ENCODE measurements at places on chromosomes 12 and 14.

DNA sequence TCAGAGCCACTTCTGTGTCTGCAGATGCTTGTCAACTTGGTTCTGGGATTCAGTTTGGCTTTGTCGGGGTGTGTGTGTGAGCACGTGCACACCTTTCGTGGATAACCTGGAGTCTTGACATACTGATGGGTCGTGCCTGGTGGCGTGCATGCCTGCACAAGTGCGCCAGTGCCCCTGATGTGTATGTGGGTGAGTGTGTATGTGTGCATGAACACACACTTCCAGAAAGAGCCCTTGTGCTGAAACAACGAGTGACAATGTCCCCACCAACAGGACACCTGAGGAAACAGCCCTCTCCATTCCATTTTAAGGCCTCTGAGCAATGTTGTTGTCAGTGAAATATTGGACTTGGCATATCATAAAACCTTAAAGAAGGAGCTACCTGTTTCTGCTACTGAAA lies 53.9 kb downstream of the SMUG1 start:
- no peak for DNase-seq

GRCh38 chr14:57609192-57610075 lies 115.8 kb upstream of the CCDC198 start:
- no peak for DNase-seq

GRCh38 chr14:61569308-61569707 lies 126.0 kb upstream of the HIF1A start:
- no peak for DNase-seq

DNA sequence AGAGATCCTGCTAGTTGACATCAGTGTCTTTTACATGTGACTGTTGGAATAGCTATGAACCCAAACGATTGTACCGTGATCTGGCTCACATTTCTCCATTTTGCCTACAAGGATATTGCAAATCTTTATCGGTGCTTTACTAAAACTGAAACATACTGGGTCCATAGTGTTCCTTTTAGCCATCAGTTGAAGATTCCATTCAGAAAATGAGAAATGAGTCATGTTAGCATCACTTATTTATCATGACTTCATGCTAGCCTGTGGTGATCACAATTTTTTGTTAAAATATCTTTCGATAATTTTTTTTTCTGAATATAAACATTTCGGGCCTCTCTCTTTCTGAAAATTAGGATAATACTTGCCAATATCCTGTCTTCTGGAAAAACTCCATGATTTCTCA lies 210.3 kb downstream of the EGLN3 start:
- DNase-seq: no peak

GRCh38 chr14:101928415-101928841 lies 35.9 kb upstream of the DYNC1H1 start:
- peak; percentile 66 for DNase-seq

- no peak for DNase-seq
Observed at GRCh38 chr14:52399921-52400595, 85.9 kb downstream of the PTGER2 start.

GRCh38 chr12:54650409-54650808 lies 2.2 kb upstream of the DCD start:
- no peak for DNase-seq

- no peak for DNase-seq
Observed at GRCh38 chr14:99707921-99708320, 23.8 kb downstream of the CYP46A1 start.

DNA sequence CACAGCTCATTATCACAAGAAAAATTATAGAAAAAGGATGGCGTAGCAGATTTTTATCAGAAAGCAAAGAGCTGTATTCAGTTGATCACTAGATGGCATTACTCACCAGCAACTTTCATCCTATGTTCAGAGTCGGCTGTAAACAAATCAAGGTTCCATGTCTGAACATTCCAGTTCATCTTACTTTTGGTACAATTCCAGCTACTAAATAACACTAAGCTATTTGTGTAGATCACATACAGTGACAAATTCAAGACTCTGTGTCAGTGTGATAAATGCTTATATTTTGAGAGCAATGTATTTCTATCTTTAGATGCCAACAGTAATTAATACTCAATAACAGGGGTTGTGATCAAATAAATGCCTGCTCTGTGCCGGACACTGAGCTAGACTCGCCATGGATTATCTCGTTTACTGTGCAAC lies 30.1 kb downstream of the NRDE2 start:
- DNase-seq: peak; percentile 43

- DNase-seq: no peak
Observed at GRCh38 chr12:87676731-87677130, 352.5 kb downstream of the C12orf50 start.

- DNase-seq: no peak
Observed at GRCh38 chr14:48274826-48275225, 599.4 kb upstream of the MDGA2 start.

DNA sequence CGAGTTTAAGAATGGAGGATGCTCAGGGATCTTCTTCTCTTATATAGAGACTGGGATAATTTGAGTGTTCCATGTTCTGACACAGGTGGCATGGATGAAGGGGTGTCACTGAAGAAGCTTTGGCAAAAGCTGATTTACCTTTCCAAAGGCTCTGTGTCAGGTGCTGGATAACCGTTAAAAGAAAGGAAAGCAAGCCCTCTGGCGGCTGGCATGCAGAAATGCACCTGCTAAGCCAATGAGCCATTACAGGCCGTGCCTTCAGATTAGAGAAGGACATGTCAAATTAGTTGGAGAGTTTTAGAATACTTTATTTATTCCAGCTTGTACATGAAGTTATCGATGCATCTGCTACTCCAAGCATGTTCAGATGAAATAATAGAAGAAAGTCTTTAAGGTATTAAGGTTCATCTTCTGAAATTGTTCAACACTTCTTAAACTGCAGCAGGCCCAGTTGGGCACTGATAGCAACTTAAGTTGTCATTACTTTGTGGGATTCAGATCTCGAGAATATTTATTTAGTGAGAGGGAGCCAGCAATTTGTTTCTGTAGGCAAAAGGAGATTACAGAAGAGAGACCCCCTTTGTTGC lies 678.2 kb downstream of the NRXN3 start:
- DNase-seq: peak; percentile 7

GRCh38 chr12:127809275-127809674 lies 457.7 kb upstream of the TMEM132C start:
- peak; percentile 34 for DNase-seq

- DNase-seq: peak; percentile 58
Observed at GRCh38 chr12:54220092-54220557, 31.3 kb upstream of the SMUG1 start.

- DNase-seq: no peak
Observed at GRCh38 chr14:95525999-95526398, 8.9 kb upstream of the GLRX5 start.

DNA sequence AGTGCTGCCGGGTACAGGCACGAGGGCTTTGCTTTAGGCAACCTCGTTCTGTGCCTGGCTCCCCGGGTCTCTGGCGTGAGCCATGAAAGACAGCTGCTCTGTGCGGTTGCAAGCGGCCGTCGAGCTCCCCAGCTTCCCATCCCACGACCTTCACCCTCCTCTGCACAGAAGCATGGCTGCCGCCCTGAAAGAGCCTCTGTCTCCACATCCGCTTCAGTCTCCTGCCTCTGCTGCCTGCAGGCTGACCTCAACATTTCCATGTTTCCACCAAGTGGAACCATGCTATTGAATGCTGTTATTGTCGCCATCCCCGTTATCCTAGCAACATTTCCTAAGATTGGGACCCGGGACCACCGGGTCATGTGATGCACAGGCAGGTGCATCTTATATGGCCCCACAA lies 57.1 kb downstream of the KDM2B start:
- no peak for DNase-seq

DNA sequence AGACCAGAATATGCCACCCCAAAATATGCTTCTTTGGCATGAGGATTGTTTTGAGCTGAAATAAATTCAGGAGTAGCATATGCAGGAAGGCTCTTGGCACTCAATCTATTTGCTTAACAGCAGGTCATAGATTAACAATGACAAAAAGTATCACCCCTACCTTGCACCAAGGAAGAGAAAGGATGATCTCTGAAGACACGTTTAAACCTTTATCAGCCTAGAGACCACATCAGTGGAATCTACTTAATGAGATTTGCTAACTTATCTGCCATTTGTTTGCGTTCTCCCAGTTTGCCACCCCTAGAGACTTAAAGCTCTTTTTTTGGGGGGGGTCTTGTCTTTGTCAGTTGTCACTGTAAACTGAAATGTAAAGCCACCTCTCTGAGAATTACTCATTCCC lies 1278.7 kb upstream of the USP15 start:
- no peak for DNase-seq

DNA sequence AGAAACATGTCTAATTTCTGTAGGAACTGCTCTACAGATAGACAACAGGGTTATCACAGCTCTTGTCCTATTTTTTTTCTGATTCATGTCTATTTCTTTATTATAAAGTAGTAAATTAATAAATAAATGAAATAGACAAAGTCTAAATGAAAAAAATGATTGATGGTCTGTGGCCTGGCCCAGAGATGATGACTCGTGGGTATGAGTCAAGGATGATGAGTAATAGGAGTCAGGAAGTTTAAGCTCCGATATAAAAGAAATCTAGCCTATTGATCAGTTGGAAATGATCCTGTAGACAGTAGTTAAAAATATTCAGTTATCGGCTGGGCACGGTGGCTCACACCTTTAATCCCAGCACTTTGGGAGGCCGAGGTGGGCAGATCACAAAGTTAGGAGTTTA lies 90.6 kb upstream of the RTL1 start:
- DNase-seq: no peak

GRCh38 chr14:75738192-75738591 lies 77.1 kb downstream of the TTLL5 start:
- no peak for DNase-seq

DNA sequence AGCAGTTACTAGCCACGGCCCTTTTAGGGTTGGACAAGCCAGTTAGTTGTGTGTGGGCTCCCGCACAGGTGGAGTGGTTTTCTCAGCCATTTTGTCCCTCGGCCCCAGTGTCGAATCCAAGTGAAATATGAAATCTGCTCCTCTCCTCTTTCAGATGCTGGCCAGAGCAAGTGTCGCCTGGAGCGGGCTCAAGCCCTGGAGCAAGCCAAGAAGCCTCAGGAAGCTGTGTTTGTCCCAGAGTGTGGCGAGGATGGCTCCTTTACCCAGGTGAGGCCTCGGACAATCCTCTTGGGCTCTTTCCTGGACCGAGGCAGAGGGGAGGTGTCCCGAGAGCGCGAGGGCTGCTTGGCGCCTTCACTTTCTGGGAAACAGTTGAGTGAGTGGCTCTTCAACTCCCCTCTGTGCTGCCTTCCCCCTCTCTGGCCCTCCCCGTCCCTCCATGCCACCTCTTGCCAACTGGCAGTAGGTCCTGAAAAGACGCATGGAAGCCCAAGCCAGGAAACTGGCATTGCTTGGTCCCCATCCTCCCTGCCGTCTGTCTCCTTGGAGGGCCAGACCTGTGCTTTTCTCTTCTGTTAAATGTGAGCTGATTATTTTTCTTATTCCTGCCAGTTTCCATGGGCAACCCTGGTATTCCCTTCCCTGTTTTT lies 74.2 kb downstream of the SMOC1 start:
- DNase-seq: no peak

DNA sequence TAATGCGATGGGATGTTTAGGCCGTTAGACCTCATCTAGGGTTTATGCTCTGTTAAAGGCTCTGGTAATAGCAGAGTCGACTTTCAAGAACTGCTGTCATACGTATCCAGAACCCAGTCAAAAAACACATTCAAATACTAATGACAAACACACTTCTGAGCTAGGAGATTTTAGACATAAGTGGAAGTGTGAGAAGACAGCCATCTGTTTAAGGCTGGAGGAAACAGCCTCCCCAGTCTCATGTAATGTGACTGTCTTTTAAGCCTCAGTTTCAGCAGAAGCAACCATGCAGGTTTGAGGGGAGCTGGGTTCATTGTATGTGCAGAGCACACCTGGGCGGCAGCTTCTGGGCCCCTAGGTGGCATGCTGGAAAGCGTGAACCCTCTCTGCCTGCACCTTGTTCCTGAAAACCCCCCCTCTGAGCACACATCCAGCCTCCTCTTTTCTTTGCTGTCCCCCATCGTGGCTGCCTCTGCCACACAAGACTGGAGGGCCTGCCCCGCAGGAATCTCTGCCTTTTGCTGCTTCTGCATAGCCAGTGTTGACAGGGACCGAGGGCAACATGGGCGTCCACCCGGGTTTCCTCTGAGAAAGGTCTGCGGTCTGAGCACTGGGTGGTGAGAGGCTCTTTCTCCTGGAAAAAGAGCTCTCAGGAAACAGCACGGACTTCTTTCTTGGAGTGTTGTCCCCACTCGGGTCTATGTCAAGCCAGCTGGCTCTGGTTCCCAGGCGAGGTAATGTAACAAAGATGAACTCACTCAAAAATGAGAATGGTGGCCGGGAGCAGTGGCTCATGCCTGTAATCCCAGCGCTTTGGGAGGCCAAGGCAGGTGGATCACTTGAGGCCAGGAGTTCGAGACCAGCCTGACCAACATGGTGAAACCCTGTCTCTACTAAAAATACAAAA lies 11.6 kb downstream of the WNT5B start:
- DNase-seq: no peak

DNA sequence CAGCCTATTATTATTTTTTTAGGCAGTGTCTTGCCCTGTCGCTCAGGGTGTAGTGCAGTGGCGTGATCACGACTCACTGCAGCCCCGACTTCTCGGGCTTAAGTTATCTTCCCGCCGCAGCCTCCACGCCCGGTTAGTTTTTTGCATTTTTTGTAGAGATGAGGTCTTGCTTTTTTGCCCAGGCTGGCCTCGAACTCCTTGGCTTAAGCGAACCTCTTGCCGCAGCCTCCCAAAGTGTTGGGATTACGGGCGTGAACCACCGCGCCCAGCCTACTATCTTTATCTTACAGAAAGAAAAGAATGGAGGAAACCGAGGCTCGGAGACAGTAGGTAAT lies 507 bp upstream of the PTPN11 start:
- DNase-seq: peak; percentile 0

DNA sequence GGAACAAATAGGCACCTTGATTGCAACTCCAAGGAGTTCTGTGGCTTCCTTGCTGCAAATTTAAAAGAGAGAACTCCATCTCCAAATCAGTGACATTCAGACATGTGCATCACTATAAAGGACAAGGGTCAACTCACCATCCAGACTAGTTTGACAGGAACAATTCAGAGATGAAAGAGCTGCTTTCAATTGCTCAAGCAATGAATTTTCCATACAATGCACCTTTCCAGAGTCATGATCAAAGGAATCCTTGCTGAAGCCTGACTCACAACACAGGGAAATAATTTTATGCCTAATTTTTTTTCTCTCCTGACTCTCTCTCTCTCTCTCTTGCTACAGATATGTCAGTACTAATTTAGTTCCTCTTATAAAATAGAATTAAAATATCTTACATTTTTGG lies 380.5 kb upstream of the GARIN6 start:
- no peak for DNase-seq

DNA sequence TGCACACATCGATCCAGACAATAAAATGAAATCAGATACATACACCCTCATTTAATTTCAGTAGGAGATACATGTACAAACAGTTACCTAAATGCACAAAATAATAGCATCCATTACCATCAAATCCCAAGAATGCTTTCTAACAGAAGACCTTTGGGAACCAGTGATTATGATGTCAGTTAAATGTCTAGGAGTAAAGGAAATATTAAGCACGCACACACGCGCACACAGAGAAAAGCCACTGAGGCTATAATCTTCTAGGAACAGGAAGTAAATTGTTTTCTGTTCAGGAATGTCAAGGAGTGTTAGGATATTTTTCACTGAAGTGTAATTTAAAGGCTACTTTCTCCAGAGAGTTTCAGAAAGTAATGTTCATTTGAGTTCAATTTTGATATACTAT lies 250.1 kb downstream of the MDGA2 start:
- no peak for DNase-seq

Data from inflammatory macrophage (primary cell).